CD4-positive, alpha-beta T cell treated with Interleukin-4 for 4 hours (primary cell): ENCODE measurements at places on chromosomes 12 and 14.
A peak's percentile ranks its signal among the peaks of the same experiment; 100 is the strongest.

DNA sequence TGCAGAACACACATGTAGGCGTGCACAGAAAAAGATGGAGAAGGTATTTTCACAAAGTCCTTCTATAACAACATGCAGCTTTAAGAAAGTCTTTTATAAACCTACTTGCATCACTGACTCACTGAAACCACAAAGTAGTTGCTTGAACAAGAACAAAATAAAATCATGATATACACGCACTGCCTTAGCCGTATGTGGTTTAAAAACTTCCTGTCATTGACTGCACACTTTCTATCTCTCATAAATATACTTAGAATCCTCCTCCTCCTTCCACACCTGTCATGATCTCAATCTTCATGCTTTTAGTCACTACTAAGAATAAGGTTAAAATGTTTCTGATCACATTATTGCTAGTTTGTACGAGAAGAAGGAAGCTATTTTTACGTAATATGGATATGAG lies 31.8 kb upstream of the RAD51AP1 start:
- peak; percentile 75 for DNase-seq

- DNase-seq = no peak
These were observed 24.2 kb upstream of the NT5DC3 start for GRCh38 chr12:103865151-103865730.

DNA sequence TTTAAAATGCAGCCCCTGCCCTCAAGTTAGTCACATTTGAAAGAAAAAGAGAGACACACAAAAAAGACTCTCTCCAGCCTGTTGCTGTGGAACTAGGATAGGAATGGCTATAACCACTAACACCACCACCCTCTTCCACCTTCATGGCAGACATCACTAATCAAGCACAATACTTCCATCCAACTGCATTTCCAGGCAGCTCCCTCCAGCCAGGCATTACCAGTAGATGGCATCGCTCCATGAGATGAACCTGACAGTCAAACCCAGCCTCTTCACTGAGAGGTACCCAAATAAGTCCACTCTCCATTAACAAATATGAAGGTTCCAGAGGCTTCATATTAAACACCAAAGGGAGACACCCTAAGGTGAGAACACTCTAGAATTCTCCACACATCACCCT lies 24.4 kb downstream of the SLC8B1 start:
- no peak for DNase-seq

DNA sequence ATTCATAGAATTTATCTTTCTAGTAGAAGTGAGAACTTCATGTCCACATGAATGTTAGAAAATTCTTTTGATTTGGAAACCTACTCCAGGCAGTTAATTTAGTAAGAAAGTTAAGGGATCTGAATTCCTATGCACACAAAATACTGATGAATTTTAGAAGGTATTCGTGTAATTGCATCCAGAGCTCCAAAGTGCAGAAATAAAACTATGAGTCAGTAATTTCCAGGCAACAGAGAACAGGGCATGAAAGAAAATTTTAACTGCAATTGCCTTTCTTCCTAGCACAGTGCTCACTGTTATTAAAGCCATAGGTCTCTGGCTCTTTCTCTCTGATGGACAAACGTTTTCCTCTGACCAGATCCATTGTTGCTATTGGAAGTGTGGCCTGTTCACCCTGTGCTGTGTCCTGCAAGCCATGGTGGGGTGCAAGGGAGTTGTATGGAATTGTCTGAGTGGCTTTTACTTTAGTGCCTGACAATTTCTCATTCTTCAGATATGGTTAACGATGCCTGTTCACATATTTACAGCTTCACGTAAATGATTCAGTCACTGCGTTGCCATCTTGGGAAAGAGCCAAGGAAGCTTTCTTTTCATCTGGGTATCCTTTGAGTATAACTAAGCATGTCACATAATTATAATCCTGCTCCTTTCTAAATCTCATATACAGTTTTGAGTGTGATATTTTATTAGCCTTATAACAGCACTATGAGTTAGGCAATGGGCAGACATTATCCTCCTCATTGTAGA lies 145.1 kb downstream of the ACSS3 start:
- no peak for DNase-seq

DNA sequence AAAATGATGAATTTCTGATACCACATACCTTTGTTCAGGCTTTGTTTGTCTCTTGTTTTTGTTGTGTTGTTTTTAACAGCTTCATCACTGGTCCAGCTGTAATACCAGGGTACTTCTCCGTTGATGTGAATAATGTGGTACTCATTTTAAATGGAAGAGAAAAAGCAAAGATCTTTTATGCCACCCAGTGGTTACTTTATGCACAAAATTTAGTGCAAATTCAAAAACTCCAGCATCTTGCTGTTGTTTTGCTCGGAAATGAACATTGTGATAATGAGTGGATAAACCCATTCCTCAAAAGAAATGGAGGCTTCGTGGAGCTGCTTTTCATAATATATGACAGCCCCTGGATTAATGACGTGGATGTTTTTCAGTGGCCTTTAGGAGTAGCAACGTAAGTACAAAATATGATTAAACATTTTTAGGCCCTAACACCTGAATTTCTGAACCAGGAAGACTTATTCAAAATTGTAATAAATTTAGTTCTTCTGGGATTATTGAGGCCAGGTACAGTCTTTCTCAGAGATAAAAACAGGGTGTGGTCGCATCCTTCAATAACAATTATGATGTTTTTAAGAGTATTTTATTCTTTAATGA lies 22.4 kb downstream of the RXYLT1 start:
- peak; percentile 11 for DNase-seq

DNA sequence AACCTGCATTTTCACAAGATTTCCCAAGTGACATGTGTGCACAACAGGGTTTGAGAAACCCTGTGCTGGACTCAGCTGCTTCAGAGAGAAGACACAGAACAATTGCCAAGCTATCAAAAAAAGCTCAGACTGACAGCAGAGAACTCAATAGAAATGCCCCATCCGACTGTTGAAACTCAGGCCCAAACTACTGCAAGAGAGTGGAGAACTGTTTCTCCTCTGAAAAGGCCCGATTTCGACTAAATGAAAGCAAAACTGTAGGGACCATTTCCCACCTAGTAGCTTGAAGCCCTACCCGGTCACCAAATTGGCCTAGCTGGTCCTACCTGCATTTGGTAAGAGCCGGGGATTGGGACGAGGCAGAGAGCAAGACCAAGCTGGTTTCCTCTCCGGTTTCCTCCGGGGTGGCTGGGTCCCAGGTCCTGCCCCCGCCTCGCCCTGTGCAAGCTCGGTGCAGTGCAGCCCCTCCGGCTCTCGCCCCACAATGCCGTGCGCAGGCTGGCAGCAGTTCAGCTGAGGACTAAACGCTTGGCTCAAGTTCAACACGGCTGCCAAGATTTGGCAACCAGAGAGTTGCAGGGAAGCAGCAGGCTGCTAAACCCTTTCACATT lies 1180.6 kb downstream of the VRK1 start:
- DNase-seq = peak; percentile 82

- DNase-seq = no peak
These were observed 11.2 kb downstream of the BCL2L14 start for GRCh38 chr12:12081836-12082497.

- peak; percentile 25 for DNase-seq
These were observed 22.7 kb upstream of the TEX22 start for GRCh38 chr14:105375635-105376057.

DNA sequence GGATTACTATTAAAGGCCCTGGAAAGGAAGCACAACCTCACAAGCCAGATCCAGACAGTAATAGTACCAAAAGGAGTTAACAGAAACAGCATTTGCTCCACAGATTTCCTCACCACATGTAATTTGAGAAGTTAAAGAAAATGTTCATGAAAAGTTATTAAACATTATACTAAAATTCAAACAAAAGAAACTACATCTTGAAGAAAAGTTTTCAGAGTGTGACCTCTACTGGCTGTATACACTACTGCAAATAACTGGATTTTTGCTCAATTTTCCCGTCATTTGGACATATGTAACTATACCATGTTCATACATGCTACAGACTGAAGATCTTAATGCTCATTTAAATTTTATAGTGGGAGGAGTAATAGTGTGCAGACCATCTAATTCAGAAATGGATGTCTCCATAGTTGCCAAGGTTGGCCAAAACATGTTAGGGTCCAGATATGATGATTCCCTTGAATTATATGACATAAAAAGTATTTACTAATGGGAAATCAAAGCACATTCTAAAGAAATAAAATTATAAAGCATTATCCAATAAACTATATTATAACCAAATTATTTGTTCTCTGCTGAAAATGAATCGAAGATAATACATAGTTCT lies 5.6 kb downstream of the KRR1 start:
- DNase-seq = peak; percentile 29

DNA sequence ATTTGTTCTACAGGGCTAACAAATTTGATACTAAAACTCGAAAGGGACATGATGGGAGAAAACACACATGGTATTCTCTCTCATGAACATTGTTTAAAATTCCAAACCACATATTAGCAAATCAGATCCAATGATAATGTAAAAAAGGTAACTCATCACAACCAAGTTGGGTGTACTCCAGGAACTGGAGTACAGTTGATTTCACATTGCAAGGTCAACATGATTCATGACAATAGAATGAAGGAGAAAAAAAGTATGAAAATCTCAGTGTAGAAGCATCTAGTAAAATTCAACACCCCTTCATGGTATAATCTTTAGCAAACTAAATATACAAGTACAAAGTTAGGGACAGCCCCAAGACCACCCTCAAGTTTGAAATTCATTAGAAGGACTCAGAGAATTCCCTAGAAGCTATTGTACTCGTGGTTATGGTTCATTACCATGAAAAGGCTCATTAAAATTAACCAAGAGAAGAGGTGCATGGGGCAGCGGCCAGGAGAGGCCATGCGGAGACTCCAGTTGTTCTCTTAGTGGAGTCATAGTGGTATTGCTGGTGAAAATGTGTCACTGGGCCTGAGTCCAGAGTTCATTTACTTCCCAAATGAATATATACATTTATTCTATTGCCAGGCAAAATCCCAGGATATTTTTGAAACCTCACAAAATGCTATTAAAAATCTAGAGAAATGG lies 3.1 kb upstream of the CDCA4 start:
- no peak for DNase-seq

GRCh38 chr12:12803186-12803585 lies 10.0 kb upstream of the DDX47 start:
- DNase-seq = peak; percentile 70

- no peak for DNase-seq
These were observed 49.1 kb downstream of the B4GALNT3 start for GRCh38 chr12:508795-509194.

GRCh38 chr14:26872515-26873361 lies 274.9 kb upstream of the NOVA1 start:
- no peak for DNase-seq

GRCh38 chr12:79364197-79364596 lies 326.6 kb downstream of the PAWR start:
- DNase-seq = no peak

- DNase-seq = no peak
These were observed 6.5 kb downstream of the KMT2D start for GRCh38 chr12:49054096-49054495.

DNA sequence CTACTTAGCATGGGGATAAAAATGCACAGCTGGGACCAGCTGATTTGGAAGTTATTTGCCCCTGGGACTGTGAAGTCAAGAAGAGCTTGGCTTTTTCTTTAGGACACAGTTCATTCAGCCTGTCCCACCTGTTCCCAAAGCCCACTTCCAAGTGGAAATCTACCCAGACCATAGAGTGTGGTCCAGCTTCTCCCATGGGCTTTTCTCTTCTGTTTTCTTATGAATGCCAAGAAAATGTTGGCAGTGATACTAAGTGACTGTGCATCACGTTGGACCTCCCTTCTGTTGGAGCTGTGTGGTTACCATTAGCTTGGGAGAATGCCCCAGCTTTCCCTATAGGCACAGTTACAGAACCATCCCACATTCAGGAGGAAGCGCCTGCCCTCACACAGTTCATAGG lies 89.4 kb downstream of the NT5DC3 start:
- no peak for DNase-seq

DNA sequence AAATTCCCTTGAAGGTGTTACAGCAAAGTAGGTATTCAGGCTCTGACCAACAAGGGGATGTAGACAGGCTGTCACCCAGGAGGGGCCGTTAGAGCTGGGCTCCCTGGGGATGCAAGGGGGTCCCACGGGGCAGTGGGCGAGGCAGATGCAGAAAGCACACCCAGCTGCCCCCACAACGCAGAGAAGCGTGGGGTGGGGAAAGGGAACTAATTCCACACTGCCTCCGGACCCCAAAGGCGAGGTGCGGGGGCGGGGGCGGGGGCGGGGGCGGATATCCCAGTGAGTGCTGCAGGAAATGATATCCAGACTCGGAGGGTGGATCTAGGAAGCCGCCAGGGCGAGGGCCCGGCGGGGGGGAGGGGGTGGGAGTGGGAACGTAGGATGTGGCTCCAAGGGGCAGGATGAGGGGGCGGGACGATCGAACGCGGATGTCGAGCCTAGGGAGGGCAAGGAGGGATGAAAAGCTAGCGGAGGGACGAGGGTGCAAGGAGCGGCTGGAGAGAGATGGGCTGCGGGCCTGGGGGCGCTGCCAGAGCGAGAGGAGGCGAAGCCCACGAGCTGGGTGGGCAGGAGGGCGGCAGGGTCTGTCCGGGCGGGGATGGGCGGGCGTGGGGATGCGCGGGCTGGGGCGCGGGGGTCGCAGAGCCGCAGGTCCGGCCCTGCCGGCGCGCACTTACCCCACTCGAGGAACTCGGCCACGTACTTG lies 874 bp downstream of the CDC42BPB start:
- DNase-seq = no peak

DNA sequence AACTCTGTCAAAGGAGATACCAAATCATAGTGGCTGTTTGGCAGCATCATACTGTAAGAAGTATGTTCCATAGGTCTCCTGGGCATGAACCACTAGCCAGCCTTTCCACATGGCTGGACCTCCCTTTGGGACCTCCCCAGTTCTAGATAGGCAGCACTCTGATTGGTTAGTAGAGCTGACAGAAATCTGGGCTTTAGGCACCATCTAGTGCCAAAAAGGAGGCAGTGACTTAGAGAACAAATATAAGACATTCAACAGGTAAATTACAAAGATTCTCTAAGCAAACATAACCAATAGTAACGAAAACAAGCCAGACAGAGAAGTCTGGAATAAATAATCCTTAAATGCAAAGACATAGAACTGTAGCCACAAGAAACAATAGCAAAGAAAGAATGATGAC lies 148.0 kb upstream of the PDE3A start:
- no peak for DNase-seq

DNA sequence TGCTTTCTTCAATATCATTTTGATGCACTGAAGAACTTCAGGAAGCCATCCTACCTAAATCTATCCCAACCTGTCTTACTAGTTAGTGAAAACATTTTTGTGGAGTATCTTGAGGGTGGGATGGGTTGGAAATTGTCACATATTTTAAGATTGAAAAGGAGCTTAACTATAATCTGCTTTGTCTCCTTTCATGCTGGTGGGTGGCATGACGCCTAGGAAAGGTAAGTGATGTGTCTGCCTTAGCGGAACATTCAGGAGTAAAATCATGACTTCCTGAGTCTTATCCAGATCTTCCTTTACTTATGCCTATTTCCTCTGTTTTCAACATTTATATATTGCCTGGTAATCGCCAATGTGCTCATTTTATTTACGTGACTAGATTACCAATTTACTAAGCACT lies 74.1 kb downstream of the FLRT2 start:
- DNase-seq = no peak
